Sigmoid colon (tissue), 7 donors: ENCODE measurements at places on chromosomes 3 and 15.

- no peak for DNase-seq
Observed at GRCh38 chr15:57500979-57501576, 90.6 kb upstream of the MYZAP start.

DNA sequence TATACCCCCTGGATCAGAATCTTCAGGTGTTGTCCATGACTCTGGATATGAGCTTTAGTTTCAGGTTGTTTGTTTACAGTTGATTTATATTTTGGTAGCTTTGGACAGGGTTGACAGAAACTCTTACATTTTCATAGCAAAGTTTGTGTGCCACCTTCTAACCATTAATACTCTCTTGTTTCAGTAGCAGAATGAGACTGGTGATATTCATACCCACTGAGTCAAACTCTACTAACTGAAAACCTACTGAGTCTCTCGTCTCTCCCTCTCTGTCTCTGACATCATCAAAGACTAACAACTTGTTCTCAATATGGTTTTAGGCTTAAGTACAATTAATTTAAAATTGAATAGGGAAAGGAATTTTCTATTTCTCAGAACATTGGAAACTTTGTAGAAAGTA is 282.3 kb downstream of the CNTN6 start:
- DNase-seq: no peak

DNA sequence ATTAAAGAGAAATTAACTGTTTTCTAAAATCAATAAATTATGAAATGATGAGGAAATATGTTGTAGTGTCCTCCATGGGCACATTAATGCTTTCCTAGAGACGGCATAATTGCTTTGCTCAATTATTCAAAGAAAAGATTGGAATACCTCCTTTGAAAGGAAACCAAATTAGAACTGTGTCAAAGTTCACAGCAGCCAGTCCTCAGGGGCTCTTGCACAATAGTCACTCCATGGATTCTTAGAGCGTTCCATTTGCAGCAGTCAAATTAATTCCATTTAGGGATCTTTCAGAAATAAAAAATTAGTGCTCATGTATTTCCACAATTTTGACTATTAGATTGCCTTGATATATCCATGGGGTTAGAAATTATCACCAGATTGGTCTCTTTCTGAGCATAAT is 841.6 kb upstream of the DPPA4 start:
- DNase-seq: no peak

- no peak for DNase-seq
Observed at GRCh38 chr15:33533197-33533596, 222.4 kb downstream of the RYR3 start.

DNA sequence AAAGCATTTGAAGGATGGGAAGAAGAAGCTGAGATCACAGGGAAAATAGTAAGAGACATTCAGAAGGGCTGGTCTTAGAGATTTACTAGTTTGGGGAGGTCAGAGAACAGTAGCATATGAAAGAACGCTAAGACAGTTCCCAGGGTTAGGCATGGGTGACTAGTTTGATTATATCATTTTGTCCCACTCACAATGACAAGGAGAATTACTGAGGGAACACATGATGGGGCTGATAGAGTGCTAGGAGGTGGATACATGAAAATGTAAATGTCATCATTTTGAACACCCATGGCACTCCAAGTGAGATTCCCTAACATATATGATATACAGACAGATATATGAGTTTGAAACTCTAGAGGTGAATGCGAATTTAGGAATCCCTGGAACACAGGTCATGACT is 9.3 kb upstream of the TARS3 start:
- DNase-seq: no peak

GRCh38 chr15:94231723-94232468 is 535 bp downstream of the MCTP2 start:
- peak; percentile 57 for DNase-seq

DNA sequence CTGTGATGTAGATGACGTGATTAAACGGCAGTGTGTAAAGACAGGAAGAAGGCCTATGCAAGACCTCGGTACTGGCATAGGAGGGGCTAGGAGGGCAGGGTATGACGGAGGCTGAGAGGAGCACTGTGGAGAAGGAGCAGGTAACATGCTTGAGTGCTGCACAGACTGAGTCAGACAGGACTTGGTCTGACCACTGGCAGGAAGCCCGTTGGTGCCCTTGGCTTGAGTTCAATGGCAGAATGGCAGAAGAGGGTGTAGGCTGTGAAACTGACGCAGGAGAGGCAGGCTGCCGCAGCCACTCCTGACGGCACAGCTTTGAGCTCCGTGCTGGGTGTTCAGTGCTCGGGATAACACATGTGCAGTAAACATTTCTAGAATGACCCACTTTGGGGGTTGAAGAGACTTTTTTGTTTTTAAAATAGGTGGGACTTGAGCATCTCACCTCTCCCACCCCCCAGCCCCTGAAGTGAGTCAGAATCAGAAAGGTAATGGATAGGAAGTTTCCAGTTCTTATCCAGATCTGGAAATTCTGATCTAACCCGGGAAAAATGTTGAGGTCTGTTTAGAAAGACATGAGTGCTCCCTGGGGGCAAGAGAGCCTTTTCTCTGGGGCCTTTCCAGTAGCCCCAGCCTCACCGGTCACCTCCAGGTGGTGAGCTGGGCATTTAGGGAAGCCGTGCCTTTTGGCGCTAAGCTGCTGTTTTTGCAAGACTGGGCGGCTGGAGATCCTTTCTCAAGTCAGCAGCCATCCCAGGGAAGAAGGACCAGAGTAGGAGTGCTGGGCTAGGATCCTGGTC is 126.4 kb downstream of the RPLP1 start:
- DNase-seq: no peak

DNA sequence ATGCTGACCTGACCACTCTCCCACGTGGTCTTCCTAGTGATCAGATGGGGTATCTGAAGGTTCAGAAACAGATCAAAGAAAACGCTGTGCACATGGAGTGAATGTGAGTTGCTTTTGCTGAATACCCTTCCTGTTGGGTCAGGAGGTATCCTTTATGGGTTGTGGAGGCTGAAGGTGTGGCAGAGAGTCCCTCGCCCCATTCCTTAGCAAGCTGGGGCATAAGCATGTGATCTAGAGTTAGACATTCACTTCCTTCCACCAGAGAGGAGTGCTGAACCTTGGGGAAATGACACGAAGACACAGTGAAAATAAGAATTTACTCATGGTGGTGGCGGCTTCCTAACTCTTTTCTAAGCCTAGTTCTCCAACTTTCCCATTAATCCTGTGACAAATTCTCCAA is 27.8 kb upstream of the SPTBN5 start:
- no peak for DNase-seq

GRCh38 chr3:4729061-4729973 is 236.2 kb downstream of the ITPR1 start:
- no peak for DNase-seq

DNA sequence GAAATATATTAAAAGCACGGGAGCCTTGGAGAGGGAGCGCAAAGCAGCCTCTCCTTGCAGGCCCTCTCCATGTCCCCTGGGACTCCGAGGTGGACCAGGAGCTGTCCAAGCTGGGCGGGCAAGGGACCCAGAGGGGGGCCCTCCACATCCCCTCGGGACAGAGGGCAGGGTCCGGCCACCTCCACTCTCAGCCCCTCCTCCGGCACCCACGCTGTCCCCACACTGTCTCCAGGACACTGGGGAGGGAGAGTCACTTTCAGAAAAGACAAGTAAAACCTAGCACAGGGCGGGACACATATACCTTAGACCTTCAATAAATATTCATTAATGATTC is 77.5 kb upstream of the RNF7 start:
- no peak for DNase-seq

- no peak for DNase-seq
Observed at GRCh38 chr3:121750087-121750415, 510 bp upstream of the GOLGB1 start.

GRCh38 chr3:178244733-178245709 is 291.2 kb upstream of the KCNMB2 start:
- no peak for DNase-seq

DNA sequence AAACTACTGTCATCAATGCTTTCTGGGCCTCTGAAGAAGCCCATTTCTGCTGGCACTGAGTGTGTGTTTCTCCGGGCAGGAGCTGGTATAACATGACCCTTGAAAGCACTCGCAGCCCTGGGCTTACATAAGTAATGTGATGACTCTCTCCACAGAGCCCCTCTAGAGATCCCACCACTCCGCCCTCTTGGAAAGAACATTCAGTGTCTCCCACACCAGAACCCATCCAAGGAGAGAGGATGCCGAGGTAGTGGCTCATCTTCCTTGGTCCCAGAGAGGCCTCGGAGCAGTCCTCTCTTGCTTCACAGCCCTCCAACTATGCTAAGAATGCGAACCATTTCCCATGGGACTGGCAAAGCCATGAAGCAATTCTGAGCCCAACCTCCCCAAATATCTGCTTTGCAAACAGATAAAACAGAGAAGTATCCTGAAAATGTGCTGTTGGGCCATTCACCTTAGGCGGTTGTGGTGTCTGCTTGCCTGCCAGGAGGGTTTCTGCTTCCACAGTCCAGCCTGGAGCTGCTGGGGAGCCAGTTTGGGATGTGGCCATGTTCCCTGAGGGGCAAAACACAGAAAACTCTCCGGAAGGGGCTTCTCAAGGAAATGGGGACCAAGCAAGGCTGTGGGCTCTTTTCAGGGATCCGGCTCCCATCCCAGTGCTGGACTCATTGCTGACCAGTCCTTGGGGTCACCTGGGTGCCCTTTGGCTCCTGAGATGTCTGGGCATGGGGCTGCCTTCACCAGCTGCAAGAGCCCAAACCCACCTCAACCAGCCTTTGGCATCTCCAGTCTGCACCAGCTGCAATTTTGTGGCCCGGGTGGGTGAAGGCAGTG is 47.3 kb downstream of the AMOTL2 start:
- peak; percentile 92 for DNase-seq

GRCh38 chr3:190070622-190071347 is 49.9 kb downstream of the P3H2 start:
- no peak for DNase-seq

- peak; percentile 68 for DNase-seq
Observed at GRCh38 chr15:90930861-90931574, 1.3 kb downstream of the HDDC3 start.

DNA sequence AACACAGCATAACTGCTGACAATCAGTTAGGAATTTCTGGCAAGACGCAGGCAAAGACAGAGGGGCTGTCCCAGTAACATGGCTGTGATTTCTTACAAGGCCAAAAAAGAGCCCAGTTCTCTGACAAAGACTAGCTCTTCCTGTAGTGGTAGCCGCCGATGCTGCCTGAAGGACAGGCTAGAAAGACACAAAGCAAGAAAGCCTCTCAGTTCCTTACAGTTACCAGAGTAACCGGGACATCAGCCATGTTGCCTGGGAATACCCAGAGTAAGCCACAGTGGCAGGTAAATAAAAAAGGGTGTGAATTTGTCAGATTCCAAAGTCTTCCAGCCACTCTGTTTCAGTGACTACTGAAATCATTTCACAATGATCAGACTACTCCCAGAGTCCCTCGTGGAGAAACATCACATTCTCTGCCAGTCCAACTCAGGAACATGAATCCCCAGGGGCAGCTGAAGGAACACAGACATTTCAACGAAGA is 493.6 kb upstream of the ADAMTS9 start:
- DNase-seq: no peak

DNA sequence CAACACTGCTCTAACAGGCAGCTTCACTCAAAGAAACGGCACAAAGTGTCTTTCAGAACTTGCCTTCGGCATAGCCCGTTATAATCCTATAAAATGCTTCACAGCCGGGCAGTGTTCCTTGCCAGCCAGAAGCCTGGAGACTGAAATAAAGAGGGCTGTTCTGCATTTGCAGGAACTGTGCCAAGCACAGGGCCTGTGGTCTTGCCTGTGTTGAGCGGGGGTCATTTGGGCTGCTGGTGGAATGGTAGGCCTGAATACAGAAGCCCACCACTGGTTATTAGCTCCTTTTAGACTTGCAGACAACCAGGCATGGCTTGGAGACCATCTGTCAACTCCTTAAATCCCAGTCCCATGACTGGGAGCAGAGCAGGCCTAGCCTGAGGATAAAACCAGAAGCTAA is 4.7 kb upstream of the ARHGEF3 start:
- peak; percentile 70 for DNase-seq

DNA sequence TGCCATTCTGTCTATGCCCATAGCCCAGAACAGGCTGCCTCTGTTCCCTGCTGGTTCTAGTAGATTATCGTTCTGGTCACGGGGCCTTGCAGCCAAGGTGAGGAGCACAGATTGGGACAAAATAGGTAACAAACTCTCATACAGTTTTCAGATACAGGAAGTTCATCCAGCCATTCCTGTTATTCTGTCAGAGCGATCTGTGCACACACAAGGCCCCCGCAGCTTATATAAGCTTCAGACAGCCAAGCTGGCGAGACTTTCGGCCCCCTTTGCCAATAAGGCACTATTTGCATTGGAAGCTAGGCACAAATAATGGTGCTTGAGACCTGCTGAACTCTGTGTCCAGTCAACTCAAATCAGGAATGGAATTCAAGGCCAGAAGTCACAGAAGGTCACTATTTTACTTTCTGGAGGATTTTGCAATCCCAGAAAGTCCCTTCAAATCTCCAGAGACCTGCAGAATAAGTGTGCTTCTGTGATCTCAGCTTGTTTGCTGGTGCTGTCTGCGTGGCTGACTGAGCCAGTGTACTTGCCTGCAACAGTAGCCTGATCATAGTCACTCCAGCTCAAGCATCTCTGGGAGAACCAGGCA is 69.4 kb downstream of the BFSP2 start:
- no peak for DNase-seq

- DNase-seq: no peak
Observed at GRCh38 chr3:27556887-27557286, 72.7 kb upstream of the SLC4A7 start.

DNA sequence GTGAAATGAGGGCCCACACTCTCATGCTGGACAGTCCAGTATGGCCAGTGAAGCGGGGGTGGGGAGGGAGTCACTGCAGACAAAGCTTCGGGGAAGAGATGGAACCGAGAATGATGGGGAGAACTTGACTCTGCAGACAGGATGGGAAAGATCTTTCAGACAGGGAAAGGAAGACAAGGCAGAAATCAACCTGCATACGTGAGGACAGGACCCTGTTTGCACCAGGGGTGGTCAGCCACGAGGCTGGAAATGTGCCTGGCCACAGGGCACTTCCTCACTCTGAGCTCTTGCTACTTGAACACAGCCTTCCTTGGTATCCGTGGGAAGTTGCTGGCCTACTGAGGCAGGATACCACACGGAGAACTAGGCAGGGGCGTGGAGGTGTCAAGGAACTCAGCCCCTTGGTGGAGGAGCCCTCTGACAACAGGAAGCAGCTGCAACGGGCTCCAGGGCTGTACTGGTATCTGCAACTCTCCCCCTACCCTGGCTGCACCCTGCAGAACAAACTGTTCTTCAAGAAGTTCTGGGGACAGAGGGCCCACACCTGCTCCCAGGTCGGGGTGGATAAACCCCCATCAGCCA is 9.3 kb upstream of the SRP14 start:
- peak; percentile 59 for DNase-seq

DNA sequence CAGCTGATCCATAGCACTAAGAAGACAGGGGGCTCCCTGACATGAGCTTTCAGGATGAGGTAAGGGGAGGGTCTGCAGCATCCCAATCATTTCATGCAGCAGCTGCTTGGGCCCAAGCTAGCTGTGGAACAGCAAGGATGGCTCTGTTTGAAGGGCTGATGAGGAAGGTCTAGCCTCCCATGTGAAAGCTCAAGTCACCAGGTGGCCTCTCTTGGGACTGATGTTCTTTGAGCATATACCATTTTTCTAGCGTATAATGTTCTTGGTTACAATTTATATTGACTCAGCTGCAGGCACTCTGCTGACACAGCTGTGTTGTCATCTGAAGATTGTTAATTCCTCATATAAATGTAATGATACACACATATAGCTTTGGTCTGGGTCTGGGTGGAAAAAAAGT is 87.0 kb downstream of the CD200R1L start:
- no peak for DNase-seq

GRCh38 chr3:197907196-197907595 is 42.8 kb upstream of the RPL35A start:
- DNase-seq: no peak
